AG10803 (cell line): ENCODE measurements at places on chromosomes 5 and 9.

- no peak for DNase-seq
Measured at GRCh38 chr5:89072842-89073672, 190.1 kb upstream of the MEF2C start.

DNA sequence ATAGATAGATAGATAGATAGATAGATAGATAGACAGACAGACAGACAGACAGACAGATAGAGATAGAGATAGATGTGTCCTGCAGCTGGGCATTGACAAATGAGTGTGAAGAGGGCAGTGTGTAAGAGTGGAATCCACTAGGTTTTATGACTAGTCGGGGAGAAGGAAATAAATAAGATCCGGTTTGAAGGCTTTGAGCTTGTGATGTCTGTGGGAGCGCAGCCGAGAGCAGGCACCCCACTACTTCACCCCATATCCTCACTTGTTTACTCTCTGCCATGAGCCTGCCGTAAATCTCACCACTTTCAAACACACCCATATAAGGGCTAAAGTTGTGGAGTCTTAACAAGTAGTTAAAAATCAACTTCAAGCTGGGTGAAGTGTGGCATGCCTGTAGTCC lies 1.4 kb upstream of the SUSD1 start:
- no peak for DNase-seq

DNA sequence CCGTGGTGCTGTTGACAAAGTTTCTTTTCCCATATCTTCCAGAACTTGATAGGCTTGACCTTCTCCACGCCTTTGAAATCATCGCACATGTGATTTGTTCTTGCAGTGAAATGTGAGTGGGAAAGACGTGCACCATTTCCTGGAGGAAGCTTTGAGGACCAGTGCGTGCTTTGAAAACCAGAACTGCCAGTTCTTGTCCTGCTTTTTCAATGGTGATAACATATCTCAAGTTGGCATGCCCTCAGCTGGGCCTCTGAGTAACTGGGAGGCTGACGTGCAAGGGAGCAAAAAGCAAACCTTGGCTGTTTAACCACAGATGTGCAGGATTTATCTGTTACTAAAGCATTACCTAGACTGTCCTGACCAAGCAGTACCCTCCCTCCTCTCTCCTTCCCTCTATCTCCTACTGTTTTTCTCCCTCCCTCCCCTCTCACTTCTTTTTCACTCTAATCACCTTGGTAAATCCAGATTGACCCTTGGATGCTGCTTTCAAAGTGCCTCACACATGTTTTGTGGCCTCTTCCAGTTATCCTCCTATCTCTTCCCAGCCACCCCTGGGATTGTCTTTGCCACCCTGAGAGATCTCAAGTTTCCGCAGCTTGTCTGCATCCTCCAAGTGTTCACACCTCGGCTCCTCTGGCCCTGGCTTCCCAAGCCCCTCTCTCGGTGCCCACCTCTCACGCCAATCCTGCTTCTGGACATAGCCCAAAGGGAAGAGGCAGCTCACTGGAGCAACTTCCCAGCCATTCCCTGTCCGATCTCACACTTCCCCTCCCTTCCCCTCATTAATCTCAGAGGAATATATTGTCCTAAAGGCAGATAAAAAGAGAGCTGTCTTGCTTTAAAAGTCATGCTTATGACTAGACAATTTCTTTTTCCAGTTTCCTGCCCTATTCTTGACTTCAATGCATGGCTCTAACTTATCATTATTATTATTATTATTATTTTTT lies 198.3 kb downstream of the ERCC6L2 start:
- DNase-seq: no peak

- DNase-seq: peak; percentile 100
Measured at GRCh38 chr9:35510754-35511428, 21.0 kb downstream of the RUSC2 start.

- DNase-seq: no peak
Measured at GRCh38 chr5:177067503-177067902, 19.2 kb upstream of the FGFR4 start.

- DNase-seq: no peak
Measured at GRCh38 chr5:154097031-154097430, 58.3 kb downstream of the MFAP3 start.

- no peak for DNase-seq
Measured at GRCh38 chr5:67195406-67196275, 958 bp downstream of the CD180 start.

- DNase-seq: no peak
Measured at GRCh38 chr9:30478684-30479083, 1905.8 kb upstream of the ACO1 start.

DNA sequence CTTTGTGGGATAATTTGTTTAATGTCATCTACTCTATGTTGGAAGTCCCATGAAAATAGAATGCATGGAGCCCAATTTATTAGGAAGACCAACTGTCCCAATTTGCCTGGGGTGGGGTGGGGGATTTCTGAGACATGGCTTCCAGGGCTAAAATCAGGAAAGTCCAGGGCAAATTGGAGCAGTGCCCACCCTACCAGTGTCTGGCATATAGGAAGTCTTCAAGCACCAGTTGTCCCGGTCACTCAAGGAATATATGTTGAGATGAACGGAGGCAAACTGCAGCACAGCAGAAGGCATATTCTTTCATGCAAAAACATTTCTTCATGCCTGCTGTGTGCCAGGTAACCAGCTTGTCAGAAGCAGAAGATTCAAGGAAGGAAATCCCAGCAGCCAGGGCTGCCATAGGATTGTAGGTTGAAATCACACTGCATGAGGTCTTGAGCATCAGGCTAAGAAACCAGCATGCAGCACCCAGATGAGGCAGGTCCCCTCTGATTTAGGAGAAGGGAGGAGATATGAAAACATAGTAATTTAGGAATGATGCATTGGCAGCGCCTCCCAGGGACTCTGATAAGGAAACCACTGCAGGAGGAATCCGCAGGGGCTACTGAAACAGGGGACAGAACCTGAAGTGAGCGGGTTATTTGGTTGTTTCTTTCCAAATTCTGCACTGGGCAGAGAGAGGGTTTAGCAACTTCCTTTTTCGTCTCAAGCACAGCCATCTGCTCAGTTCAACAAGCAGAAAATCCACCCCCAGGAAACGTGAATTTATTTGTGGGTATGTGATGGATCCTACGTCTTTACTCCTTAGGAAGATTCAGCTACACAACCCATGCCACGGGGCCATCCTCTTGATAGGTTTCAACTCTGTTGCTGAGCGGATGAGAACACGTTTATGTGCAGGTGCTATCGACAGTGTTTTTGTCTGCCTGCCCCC lies 112.6 kb upstream of the CPEB4 start:
- DNase-seq: no peak
